ENCODE measurements at places on chromosomes 11 and 22. TPM values are rescaled to one million over a fixed set of nuclear protein-coding genes. Genes with fewer than 3 reads are reported as not detected.

PLAAT2 gene
- not detected for total RNA-seq

OTOG gene
- total RNA-seq: not detected

KDM4E gene
- total RNA-seq: not detected

DEUP1 gene
- not detected for total RNA-seq

MS4A8 gene
- total RNA-seq: 0.49 TPM

LINC01488 gene
- not detected for total RNA-seq

HEPN1 gene
- total RNA-seq: not detected

SCUBE1 gene
- not detected for total RNA-seq

OR9I1 gene
- total RNA-seq: 0.41 TPM

PANX3 gene
- not detected for total RNA-seq

OR2AG1 gene
- not detected for total RNA-seq

CHEK1 gene
- 8.7 TPM for total RNA-seq

RTN4R gene
- not detected for total RNA-seq

RNF215 gene
- 9.1 TPM for total RNA-seq

CHRM4 gene
- total RNA-seq: not detected

APLNR gene
- total RNA-seq: not detected

SLC25A22 gene
- total RNA-seq: 17.6 TPM

SLCO2B1 gene
- total RNA-seq: 2.0 TPM

C1QTNF4 gene
- not detected for total RNA-seq

SERHL2 gene
- total RNA-seq: 2.2 TPM

Data from fibroblast of the aortic adventitia (primary cell).